ENCODE measurements at places on chromosomes 7 and 10.
A peak's percentile ranks its signal among the peaks of the same experiment; 100 is the strongest.

DNA sequence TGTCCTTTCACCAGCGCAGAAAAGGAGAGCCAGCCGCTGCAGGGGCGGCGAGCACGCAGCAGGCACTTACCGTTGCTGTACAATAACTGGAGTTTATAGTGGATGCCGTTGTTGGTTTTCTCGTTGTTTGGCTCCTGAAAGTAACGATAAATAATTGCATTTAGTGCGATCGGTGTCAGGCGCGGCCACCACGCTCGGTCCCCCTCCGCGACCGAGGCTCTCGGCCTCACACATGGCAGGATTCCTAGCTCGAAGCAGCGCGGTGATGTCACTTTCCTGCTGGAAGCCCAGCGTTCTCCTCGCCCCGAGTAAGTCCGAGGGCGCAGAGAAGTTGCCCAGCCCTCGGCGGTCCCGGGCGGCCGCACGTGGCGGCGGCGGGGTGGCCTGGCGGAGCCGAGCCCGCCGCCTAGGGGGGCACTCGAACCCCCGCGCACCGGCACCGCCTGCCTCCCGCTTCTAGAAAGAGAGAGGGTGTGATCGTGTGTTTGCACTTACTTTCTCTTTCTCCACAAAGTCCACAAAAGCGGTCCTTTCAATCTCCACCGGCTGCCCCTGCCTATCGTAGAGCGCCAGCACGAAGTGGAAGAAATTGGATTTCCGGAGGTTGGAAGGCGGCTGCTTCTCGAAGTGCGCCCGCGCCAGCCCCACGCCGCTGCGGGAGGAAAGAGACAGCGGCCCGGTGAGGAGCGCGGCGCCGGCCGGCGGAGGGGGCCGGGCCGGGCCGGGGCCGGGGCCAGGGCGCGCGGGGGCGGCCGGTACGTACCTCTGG, 1.0 kb downstream of the EBF3 start:
- no peaks in the 10 kb centered on the region for H3K36me3 ChIP-seq
- H3K27ac ChIP-seq = no peak overlapping the region
- H3K4me1 ChIP-seq = no peaks in the 10 kb centered on the region
- peak overlapping the region; percentile 30 for H3K4me3 ChIP-seq

DNA sequence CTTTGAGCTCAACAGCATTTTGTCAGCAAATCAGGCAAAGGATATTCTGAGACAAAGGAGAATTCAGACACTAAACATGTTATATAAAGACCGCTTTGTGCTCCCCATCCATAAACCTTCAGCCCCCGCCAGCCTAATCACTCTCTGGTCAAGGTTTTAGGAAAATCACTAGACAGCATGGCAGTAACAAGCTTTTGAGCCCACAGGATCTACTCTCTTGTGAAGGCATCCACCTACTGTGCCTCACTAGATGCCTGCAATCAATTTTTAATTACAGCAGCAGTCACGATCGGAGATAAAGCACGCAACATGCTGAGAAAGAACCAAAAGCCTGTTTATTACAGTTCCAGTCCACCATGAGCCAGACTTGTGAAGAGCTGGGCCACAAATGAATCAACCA, 19.1 kb downstream of the PDE1C start:
- H3K27ac ChIP-seq = no peak overlapping the region
- no peaks in the 10 kb centered on the region for H3K36me3 ChIP-seq
- H3K4me1 ChIP-seq = no peaks in the 10 kb centered on the region
- DNase-seq = peak; percentile 41
- H3K4me3 ChIP-seq = no peak overlapping the region

- no peaks in the 10 kb centered on the region for H3K27me3 ChIP-seq
- H3K27ac ChIP-seq = no peak overlapping the region
- peak; percentile 31 for DNase-seq
- no peaks in the 10 kb centered on the region for H3K4me1 ChIP-seq
Observed at GRCh38 chr10:23461557-23461956, 22.7 kb downstream of the OTUD1 start.

DNA sequence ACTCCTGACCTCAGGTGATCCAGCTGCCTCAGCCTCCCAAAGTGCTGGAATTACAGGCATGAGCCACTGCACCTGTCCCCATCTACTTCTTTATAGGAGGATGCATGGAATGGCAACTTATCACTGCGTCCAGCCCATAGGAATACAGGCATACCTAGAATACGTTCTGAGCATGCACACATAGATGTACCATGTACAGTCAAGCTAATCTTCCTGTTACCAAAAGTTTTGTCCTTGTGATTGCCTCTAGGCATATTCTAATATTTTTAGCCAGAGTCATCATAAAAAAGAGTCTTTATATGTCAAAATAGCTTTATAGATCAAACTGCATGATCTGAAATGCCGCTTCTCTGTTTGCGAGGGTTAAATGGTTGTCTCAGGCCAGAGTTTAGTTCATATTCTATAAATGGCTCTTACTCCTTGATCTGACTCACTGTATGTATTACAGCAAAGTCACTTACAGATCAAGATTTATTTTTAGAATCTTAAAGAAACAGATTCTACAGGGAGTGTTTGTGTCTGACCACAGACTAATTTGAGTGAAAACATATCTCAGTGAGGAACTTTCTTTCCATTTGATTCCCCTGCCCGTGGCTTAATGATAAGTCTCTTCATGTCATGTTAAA, 210.9 kb downstream of the CREB5 start:
- H3K27ac ChIP-seq = no peak overlapping the region
- no peaks in the 10 kb centered on the region for H3K27me3 ChIP-seq

DNA sequence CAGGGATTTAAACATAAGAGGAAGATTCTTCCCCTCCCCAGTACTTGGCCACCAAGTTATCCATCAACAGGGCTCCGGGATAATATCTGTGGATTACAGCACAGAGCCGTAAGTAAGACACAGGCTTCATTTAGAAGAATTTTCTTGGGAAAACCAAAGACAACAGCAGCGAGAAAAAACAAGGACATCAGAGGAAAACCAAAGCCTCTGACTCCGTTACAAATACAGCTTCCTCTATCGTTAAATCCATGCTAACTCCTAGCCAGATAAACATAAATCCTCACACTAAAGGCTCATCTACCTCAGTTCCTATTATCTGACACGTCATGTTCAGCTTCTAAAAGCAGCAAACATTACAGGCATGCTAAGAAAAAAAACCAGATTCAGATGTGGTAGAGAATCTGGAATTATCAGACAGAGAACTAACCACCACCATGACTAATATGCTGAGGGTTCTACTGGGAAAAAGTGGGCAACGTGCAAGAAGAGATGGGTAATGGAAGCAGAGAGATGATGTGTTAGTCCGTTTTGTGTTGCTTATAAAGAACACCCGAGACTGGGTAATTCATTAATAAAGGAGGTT, 48.4 kb downstream of the BRI3 start:
- H3K4me3 ChIP-seq = no peak overlapping the region
- peak overlapping the region; percentile 2 for H3K27ac ChIP-seq
- H3K36me3 ChIP-seq = no peaks in the 10 kb centered on the region

DNA sequence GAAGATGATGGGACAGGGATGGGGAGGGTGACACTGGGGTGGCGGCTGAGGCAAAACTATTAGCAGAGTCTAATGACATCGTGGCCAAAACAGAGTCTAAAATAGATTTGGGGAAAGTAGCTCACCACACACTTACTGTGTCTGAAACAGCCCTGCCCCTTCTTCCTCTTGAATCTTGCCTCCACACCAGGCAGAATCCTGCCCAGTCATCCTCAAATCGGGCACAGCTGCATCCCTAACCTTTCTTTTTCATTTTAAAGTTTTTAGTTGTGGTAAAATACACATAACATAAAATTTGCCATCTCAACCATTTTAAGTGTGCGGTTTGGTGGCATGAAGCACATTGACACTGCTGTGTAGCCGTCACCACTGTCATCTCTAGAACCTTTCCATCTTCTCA, 90.0 kb downstream of the PRKAG2 start:
- no peak overlapping the region for H3K4me3 ChIP-seq
- H3K27ac ChIP-seq = no peak overlapping the region
- no peaks in the 10 kb centered on the region for H3K36me3 ChIP-seq
- peaks cover 11% of the 10 kb centered on the region for H3K4me1 ChIP-seq
- no peaks in the 10 kb centered on the region for H3K27me3 ChIP-seq

DNA sequence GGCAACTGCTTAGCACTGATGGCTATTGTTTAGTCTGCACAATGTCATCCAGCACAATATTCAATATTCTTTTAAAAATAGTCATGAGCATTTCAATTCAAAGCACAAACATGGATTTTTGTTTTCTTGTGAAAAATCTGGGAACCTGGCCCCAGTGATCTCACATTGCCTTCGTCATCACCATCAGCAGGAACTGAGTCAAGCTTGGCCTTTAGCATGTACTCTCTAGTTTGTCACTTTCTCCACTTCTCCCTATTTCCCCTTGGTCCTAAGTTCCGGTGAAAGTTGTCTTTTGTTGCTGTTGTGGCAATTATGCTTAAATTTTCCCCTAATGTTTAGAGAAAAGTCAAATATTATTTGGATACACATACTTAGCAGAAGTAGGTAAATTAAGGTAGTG, 252.9 kb upstream of the SORCS1 start:
- DNase-seq = no peak
- no peaks in the 10 kb centered on the region for H3K27me3 ChIP-seq
- no peaks in the 10 kb centered on the region for H3K36me3 ChIP-seq
- no peaks in the 10 kb centered on the region for H3K4me1 ChIP-seq
- no peak overlapping the region for H3K4me3 ChIP-seq

DNA sequence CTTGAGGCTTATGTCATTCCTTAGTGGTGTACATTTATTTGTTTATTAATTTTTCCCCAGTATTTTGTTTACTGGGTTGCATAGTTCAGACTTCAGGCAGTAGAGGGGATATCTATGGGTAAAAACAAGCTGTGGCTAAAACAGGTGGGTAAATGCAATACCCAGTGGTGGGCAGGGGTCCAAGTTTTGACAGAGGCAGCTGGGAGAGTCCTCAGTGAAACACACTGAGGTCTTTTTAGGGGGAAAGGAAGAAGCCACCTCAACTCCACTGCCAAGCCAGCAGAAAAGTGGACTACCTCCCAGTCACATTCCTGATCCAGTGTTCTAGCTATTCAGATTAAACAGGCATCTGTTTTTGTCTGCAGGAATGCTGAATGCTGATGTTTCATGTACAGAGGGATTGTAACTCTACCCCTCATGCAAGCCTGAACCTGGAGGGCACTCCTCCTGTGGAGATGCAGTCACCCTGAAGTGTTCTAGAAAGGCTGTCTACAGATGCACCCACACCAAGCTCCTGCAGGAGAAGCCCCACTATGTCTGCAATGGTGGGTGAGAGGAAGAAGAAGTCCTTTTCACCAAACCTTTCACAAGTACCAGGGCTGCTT, 757.8 kb downstream of the INHBA start:
- no peaks in the 10 kb centered on the region for H3K36me3 ChIP-seq
- no peak for DNase-seq
- H3K27ac ChIP-seq = no peak overlapping the region

- no peak overlapping the region for H3K27ac ChIP-seq
- H3K36me3 ChIP-seq = no peaks in the 10 kb centered on the region
- H3K27me3 ChIP-seq = no peaks in the 10 kb centered on the region
- DNase-seq = no peak
- no peaks in the 10 kb centered on the region for H3K4me1 ChIP-seq
Observed at GRCh38 chr10:76549171-76549570, 1088.4 kb downstream of the KCNMA1 start.

DNA sequence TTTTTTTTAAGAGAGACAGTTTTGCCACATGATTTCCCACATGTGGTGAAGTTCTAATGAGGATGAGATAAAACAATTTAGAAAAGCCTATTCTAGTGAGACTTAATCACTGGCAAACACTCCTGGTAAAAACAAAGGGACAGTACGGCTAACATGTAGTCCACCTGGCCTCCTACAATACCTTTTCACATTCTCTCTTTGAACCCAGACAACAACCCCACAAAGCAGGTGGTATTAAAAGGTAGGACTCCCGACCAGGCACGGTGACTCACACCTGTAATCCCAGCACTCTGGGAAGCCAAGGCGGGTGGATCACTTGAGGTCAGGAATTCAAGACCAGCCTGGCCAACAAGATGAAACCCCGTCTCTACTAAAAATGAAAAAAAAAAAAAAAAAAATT, 12.4 kb downstream of the PARD3 start:
- no peaks in the 10 kb centered on the region for H3K36me3 ChIP-seq
- peak; percentile 64 for DNase-seq
- H3K27me3 ChIP-seq = no peaks in the 10 kb centered on the region
- H3K4me1 ChIP-seq = peaks cover 6% of the 10 kb centered on the region
- H3K27ac ChIP-seq = peak overlapping the region; percentile 66

DNA sequence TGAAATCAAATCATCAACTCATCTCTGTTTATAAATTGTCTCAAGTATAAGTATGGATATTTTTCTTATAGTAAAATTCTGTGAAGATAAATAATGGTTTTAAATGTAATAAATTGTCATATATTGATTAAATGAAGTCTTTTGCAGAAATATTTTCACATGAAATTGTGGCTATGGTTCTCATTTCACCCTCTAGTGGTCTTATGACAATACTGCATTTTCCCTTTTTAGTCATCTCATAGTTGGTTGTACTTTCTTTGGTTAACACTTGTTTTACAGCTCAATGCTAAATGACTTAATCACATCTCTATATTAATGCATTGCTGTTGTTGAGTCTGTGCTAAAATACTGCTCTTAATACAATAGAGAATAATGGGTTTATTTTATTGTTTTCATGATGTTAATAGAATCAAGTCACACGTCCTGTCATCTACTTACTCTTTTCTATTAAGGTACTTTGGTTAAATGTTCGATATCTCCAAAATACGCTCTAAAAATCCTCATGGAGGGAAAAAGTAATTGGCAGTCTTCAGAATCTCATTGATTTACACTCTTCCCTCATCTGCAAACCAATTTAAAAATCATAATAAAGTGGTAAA, 38.0 kb upstream of the CACNA2D1 start:
- H3K27me3 ChIP-seq = no peaks in the 10 kb centered on the region
- H3K27ac ChIP-seq = no peak overlapping the region
- DNase-seq = peak; percentile 23
- no peak overlapping the region for H3K4me3 ChIP-seq
- no peaks in the 10 kb centered on the region for H3K4me1 ChIP-seq

DNA sequence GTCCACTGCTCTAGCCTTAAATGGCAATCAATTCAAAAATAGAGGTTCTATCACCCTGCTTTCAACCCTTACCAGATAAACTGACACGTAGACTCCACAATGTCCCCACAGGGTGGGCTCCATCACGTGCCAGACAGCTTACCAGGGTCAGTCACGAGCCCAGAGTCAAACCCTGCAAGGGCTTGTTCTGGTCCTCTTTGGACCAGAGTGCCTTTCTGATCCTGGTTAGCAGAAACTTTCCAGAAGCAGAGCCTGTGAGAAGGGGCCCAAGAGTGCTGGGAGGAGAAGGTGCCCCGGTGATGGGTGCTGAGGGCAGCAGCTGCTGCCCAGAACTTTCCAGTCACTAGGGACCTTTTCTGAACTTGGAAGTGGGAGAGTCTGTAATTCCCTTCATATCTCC, 354 bp upstream of the GIMAP5 start:
- no peak overlapping the region for H3K27ac ChIP-seq
- H3K36me3 ChIP-seq = no peaks in the 10 kb centered on the region
- peaks cover 3% of the 10 kb centered on the region for H3K4me1 ChIP-seq
- no peak for DNase-seq
- no peak overlapping the region for H3K4me3 ChIP-seq

- H3K27me3 ChIP-seq = no peaks in the 10 kb centered on the region
- peaks cover 2% of the 10 kb centered on the region for H3K36me3 ChIP-seq
- H3K4me3 ChIP-seq = no peak overlapping the region
- H3K4me1 ChIP-seq = peaks cover 18% of the 10 kb centered on the region
- no peak for DNase-seq
Observed at GRCh38 chr10:101609481-101609880, 21.4 kb downstream of the DPCD start.

GRCh38 chr10:76230921-76231285, 799.5 kb downstream of the LRMDA start:
- H3K27me3 ChIP-seq = no peaks in the 10 kb centered on the region
- peak overlapping the region; percentile 69 for H3K27ac ChIP-seq
- no peaks in the 10 kb centered on the region for H3K36me3 ChIP-seq
- peaks cover 18% of the 10 kb centered on the region for H3K4me1 ChIP-seq
- DNase-seq = peak; percentile 89
- no peak overlapping the region for H3K4me3 ChIP-seq
